ENCODE measurements at places on chromosomes 11 and 22.

DNA sequence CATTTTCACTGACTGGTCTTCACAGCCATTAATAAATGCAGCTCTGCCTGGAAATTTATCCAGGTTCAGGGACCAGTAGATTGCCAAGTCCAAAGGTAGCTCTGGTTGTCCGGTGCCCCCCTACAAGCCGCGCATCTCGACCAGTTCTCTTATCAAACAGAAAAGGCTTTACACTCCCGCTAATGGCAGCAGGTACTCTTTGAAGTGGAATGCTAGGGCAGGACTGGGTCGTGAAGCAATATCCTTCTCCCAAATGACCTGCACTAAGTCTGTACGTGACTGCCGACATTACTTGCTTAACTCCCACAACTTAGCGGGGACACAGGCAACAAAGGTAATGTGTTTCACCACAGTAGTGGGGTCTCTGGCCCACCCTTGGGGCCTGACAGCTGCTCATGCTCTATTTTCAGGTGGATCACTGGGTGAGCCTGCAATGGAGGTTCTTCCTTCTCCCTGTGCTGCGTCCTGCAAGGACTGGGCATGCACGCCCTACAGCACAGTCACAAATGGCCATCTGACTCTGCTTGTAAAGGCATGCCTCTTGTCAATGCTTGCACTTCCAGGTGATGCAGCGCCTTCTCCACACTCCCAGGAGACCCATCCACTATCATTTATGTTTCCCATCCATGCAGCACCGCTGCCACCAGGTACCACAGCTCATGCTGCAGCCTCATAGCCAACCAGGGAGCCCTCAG lies 96.1 kb upstream of the CTSC start:
- DNase-seq, result no peak

- no peak for DNase-seq
These were observed 85.0 kb upstream of the CRYBB3 start for GRCh38 chr22:25114369-25115362.

- no peak for DNase-seq
These were observed 5.9 kb upstream of the BDNF start for GRCh38 chr11:27705873-27706820.

- no peak for DNase-seq
These were observed 60.8 kb upstream of the CTSC start for GRCh38 chr11:88398372-88398771.

DNA sequence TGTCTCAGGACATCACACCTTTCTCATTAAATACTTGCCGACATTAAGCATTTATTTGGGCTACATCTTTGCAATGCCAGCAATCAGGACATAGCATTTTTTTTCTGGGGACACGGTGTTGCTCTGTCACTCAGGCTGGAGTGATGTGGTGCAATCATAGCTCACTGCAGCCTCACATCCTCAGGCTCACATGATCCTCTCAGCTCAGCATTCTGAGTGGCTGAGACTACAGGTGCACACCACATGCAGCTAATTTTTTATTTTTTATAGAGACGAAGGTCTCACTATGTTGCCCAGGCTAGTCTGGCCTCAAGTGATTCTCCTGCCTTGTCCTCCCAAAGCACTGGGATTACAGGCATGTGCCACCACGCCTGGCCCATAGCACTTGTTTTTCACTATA lies 21.6 kb downstream of the OR9G1 start:
- DNase-seq, result no peak

DNA sequence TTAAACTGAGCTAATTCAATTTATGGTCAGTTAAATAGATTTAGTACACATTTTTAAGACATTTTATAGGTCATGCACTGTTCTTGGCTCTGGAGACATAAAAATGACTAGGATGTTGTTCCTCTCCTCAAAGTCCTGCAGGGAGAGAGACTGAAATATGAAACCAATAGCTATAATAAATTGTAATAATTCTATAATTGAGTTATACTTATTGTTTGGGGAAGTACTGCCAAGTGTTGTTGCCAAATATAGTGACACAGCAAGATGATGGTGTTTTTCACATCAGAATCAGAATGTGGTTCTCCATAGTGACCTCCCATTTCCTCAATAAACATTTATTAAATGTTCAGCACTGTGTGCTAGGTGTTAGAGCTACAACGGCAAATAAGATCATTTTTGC lies 470.6 kb downstream of the NTM start:
- no peak for DNase-seq

GRCh38 chr11:115084231-115084630 lies 405.9 kb downstream of the NXPE2 start:
- DNase-seq, result no peak

DNA sequence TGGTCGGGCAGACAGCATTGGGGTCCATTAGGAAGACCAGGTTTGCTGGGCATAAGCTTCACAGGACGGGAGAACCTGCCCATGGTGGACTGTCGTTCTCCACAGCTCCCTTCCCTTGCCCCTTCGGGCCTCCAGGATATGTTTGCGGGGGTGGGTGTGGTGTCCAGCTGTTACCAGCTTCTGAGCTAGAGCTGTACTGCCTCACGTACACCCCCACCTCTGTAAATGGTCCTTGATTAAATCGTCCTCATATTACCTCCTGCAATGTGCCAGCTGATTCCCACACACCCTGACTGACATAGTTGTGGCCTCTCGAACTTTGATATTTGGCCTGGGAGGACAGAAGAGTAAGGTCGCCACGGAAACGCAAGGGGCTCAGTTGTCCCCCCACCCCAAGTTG lies 16.2 kb upstream of the BCR start:
- DNase-seq, result no peak

GRCh38 chr11:38971141-38971540 lies 2373.1 kb upstream of the RAG2 start:
- DNase-seq, result no peak

- DNase-seq, result no peak
These were observed 20.9 kb upstream of the MPPED1 start for GRCh38 chr22:43390872-43391271.

GRCh38 chr22:49676783-49677494 lies 150.7 kb downstream of the BRD1 start:
- DNase-seq, result no peak

- peak; percentile 39 for DNase-seq
These were observed 526 bp downstream of the TPST2 start for GRCh38 chr22:26589367-26589844.

DNA sequence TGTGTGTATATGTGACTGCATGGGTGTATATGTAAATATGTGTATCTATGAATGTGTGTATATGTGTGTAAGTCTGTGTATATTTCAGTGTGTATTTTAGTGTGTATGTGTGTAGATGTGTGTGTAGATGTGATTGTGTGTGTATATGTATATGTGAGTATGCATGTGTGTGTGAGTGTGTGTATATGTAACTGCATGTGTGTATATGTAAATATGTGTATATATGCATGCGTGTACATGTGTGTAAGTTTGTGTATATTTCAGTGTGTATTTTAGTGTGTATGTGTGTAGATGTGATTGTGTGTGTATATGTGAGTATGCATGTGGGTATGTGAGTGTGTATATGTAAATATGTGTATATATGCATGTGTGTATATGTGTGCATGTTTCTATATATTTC lies 169.9 kb downstream of the MN1 start:
- DNase-seq, result no peak

DNA sequence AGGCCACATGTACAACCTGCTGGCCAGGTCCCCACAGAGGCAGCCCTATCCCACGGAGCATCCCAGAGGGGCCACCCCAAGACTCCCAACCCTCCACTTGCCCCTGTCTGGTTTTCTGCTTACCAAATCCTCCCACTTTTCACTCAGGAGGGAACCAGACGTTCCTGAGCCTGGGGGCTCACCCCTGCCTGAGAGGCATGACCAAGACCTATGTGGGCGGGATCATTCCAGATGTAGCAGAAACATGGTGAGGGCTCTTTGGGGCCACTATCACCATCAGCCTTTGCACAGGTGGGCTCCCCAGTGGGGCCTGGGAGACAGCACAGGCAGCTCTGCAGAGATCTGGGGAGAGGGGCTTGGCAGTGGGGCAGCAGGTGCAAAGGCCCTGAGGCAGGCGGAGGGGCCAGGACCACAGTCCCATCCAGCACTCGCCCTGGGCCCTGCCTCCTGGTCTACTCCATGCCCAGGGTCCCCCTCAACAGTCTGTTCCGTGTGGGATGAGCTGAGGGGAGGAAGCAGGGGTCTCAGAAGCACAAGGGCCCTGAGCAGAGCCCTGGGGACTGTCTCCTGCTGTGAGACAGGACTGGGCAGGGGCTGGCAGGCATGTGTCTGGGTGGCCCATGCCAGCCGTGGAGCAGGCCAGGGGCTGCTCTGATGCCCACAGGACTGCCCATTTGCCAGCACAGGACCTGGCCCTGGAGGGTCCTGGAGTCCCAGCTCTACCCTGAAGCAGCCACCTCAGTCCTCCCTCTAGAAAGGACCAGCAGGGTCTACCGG lies 9.4 kb downstream of the PIM3 start:
- no peak for DNase-seq

DNA sequence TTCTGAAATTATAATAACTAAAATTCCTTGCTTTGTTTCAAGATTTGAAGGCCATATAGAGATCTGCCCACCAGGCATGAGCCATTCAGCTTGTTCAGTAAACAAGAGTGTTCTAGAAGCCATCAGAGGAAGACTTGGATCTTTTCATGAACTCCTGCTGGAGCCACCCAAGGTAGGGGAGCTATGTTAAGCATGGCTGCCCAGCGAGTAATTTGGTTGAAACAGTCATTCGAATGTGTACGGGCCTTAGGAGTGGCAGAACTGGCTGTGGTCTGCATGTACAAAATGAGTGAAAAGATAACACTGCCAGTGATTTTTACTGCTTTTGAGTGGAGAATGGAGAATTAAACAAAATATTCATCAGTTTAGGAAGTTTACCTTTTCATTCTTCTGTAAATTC lies 103.7 kb downstream of the PPP6R3 start:
- DNase-seq, result no peak

DNA sequence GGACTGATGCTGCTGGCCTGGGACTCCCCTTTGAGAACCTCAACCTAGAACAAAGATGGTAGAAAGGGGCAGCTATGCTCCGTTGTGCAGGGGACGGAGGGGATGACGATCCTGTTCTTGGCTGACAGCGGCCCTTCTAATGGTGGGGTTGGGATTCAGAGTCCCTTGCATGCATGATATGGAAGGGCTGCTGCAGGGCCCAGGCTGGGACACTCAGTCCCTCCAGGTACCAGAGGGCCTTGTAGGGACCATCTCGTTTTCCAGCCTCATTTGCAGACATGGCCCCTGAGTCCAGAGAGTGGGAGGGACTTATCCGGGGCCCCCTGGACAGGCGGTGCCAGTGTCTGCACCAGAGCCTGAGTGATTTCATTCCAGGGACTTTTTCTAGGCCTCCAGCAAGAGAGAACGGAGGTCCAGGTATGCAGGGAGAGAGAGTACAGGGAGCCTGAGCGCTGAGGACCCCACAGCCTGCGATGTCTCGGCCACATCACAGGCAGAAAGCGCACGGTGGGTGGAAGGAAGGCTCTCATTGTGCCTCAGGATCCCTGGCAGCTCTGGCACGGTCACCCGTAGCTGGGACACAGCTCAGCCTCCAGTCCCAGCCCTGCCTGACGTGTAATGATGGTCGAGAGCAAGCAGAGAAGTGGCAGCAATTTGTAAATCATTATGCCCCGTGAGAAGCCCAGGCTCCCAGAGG lies 860.8 kb downstream of the TBC1D22A start:
- DNase-seq, result no peak

DNA sequence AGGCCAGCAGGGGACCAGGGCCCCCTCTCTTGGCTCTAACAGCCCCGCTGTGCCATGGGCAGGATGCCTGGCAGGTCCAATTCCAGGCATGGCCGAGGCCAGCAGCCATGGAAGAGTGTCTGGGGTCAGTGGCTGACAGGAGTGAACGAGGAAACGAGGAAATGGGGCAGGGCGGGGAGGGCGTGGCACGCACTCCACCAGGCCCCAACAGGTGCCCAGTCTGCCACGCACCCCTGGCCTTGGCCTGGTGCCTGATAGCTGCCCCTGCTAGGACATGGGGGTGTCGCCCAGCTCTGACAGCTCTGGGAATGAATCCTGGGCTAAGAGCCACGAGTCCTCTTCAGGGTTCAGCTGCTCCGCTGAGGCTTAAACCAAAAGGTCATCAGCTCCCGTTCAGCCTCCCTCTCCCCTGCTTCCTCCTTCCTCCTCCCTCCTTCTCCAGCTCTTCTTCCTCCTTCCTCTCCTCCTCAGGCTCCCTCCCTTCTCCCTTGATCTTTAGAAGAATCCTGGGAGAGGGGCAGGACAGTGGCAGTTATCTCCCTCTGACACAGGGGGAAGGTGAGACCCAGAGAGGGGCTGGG lies 11.5 kb upstream of the TBC1D22A start:
- DNase-seq, result no peak

DNA sequence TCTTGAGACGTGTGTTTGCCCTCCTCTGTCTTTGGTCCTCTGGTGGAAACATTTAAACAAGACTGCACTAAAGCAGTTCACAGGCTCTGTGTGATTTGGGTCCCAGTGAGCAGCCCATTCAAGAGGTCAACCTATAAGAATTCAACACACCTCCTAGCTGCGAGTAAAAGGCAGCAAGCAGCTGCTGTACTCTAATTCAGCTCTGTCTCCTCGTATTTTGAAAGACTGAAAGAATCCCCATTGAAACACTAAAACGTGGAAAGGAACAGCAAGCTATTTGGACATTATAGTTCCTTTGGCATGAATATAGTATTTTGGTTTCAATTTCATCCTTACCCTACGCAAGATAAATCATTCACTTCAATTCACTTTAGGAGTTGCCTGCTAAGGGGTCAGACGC lies 1046.7 kb downstream of the DLG2 start:
- no peak for DNase-seq

DNA sequence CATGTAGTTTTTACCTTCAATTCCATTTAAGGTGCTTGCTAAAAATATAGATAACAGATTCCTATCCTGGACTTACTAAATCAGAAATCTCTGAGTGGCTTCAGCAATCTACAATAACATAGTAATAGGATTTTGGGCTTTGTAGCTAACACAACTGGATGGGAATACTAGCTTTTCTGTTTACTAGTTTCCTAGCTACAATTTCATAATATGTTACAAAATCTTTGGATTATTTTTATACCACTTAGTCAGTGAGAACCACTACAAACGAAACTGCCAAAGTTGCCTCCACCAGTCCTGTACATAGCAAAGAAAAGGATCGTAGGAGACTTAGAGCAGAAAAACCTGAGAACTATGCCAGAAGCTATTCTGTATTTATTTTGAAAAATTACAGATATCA lies 87.7 kb upstream of the ANO3 start:
- DNase-seq, result no peak
